ENCODE measurements at places on chromosomes 2 and 18. TPM values are rescaled to one million over a fixed set of nuclear protein-coding genes. Genes with fewer than 3 reads are reported as not detected.
A peak's percentile ranks its signal among the peaks of the same experiment; 100 is the strongest.

The OSR1 gene
- total RNA-seq, result 2.0 TPM

The APCDD1 gene
- total RNA-seq, result 1.4 TPM

GRCh38 chr2:120596191-120596811 lies 139.4 kb upstream of the GLI2 start:
- peak overlapping the region; percentile 42 for H3K27ac ChIP-seq
- DNase-seq, result peak; percentile 58
- H3K36me3 ChIP-seq, result no peaks in the 10 kb centered on the region

DNA sequence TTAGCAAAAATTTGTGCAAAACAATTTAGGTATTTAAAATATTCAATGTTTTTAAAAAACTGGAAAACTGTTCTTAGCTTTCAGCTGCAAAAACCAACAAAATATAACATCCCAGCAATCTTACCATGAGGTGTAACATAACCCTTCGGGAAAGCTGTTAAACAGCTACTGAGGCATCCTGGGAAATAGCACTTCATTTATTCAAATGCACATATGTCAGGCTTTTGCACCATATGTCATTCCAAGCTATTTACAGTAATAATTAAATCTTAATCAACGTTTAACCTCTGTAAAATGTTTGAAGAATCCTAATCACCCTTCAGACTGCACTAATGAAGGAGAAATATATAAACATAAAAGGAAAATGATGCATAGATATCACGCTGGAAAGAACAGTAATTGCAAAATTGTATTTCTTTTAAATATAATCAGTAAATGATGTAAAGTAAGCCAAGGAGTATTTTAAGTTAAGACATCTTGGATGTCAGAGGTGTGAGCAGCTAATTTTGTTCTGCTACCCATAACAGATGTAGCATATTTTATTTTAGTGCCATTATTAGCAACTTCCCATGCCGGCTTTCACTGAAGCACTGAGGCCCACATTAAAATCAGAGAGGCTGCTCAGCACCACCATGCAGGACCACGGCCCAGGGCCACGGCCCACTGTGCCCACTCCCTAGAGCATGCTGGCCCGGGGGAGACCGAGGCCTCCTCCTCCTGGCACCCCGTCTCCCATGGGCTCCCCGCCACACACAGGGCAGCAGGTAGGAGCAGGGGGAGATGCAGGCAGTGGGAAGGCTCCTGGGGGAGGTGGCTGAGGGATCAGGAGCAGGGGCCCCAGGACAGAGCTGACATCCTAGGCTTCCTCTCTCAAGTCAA lies 30.9 kb downstream of the EMX1 start:
- no peaks in the 10 kb centered on the region for H3K36me3 ChIP-seq
- no peak overlapping the region for H3K4me3 ChIP-seq
- H3K27me3 ChIP-seq, result no peaks in the 10 kb centered on the region

The PLCD4 gene
- total RNA-seq, result 20.3 TPM

DNA sequence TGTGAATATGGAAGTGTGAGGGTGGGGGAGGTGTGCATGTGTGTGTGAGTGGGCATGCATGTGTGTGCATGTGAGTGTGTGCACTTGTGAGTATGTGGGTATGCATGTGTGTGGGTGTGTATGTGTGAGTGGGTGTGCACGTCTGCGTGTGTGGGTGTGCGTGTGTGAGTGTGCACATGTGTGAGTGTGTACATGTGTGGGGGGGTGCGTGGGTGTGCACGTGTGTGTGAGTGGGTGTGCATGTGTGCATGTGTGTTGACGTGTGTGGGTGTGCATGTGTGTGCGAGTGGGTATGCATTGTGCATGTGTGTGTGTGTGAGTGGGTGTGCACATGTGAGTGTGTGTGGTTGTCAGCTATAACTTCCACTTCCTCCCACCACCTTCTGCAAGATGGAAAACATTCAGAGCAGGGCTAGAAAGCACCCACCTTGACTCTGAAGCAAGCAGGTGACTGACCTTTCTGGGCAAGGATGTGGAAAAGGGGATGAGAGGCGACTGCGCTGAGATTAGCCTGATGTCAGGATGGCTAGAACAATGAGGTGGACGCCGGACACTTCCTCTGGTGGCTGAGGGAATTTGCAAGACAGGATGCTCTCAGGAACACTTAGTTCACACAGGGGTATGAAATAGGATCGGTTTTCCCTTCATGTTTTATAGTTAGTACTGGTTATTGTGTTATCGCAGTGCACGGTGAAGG lies 103.6 kb downstream of the ACKR3 start:
- no peak overlapping the region for H3K27ac ChIP-seq
- DNase-seq, result no peak

- no peaks in the 10 kb centered on the region for H3K36me3 ChIP-seq
- peaks cover 4% of the 10 kb centered on the region for H3K27me3 ChIP-seq
- DNase-seq, result no peak
Measured at GRCh38 chr2:161988589-161988988, 85.4 kb downstream of the DPP4 start.

DNA sequence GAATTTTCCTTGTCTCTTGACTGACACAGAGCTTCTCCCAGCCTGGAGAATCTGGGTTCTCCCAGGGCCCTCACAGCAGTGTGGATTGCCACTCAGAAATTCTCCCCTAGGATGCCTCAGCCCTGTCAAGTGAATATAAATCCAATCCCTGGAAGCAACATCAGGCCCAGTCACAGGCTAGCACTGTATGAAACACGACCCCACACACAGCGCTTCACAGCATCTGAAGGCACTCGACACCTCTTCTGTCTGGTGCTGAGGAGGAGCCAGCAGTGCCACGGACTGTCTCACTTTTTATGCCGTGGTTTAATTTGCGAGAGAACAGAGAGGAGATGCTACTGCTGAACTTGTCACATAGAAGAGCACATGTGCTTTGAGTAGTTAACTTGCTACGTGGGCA lies 164.5 kb downstream of the NAPG start:
- no peak overlapping the region for H3K4me3 ChIP-seq
- H3K36me3 ChIP-seq, result no peaks in the 10 kb centered on the region
- H3K4me1 ChIP-seq, result no peaks in the 10 kb centered on the region

- H3K4me3 ChIP-seq, result no peak overlapping the region
- H3K36me3 ChIP-seq, result peaks cover 39% of the 10 kb centered on the region
- no peaks in the 10 kb centered on the region for H3K4me1 ChIP-seq
- no peak overlapping the region for H3K27ac ChIP-seq
- DNase-seq, result no peak
Measured at GRCh38 chr2:1664698-1665097, 79.6 kb downstream of the PXDN start.

DNA sequence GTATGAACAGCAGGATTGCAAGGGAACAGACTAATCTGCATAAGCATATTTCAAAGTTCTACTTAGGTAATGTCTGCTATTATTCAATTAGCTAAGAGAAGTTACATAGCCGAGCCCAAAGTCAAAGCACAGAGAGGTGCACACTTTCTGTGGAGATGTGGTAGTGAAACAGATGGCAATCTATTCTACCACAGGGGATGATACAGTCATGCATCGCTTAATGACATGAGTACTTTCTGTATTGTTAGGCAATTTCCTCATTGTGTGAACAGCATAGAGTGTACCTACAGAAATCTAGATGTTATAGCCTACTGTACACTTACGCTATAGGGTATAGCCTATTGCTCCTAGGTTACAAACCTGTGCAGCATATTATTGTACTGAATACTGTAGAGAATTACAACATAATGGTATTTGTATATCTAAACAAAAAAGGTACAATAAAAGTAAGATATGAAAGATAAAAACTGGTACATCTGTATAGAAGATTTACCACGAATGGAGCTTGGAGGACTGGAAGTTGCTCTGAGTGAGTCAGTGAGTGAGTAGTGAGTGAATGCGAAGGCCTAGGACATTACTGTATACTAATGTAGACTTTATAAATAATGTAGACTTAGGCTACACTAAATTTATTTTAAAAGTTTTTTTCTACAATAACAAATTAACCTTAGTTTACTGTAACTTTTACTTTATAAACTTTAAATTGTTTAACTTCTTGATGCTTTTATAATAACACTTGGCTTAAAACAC lies 197.6 kb downstream of the MBD5 start:
- H3K27me3 ChIP-seq, result no peaks in the 10 kb centered on the region
- H3K36me3 ChIP-seq, result no peaks in the 10 kb centered on the region
- H3K4me1 ChIP-seq, result no peaks in the 10 kb centered on the region
- no peak for DNase-seq

GRCh38 chr2:145802133-145802532 lies 1282.2 kb upstream of the ZEB2 start:
- no peak overlapping the region for H3K27ac ChIP-seq
- no peak for DNase-seq
- no peaks in the 10 kb centered on the region for H3K27me3 ChIP-seq
- H3K4me3 ChIP-seq, result no peak overlapping the region

GRCh38 chr2:43273529-43273928 lies 47.1 kb upstream of the ZFP36L2 start:
- no peaks in the 10 kb centered on the region for H3K27me3 ChIP-seq
- H3K4me1 ChIP-seq, result peaks cover 29% of the 10 kb centered on the region
- H3K36me3 ChIP-seq, result no peaks in the 10 kb centered on the region

- no peaks in the 10 kb centered on the region for H3K36me3 ChIP-seq
- H3K27me3 ChIP-seq, result peaks cover 19% of the 10 kb centered on the region
- no peak for DNase-seq
- peaks cover 4% of the 10 kb centered on the region for H3K4me1 ChIP-seq
Measured at GRCh38 chr2:209426432-209426831, 2.6 kb downstream of the MAP2 start.

The GALNT13 gene
- not detected for total RNA-seq

All from psoas muscle (tissue), 8 donors.